ENCODE measurements at places on chromosomes 7 and 10. TPM values are rescaled to one million over a fixed set of nuclear protein-coding genes. Genes with fewer than 3 reads are reported as not detected.

DNA sequence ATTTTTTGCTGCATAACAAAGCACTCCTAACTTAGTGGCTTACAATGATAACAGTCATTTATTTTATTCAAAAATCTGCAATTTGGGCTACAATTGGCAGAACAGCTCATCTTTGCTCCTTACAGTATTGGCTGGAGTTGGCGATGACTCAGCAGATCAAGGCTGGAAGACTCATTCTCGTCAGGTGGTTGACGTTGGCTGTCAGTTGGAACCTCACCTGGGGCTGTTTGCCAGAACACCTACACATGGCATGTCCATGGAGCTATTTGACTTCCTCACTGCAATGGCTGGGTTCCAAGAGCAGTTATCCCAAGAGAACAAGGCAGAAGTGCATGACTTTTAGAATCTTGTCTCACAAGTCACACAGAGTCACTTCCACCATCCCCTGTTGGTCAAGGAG, 75.1 kb downstream of the NOD1 start:
- H3K27me3 ChIP-seq = no peaks in the 10 kb centered on the region
- no peaks in the 10 kb centered on the region for H3K36me3 ChIP-seq
- no peak overlapping the region for H3K27ac ChIP-seq
- DNase-seq = no peak
- no peaks in the 10 kb centered on the region for H3K4me1 ChIP-seq
- no peak overlapping the region for H3K4me3 ChIP-seq

GRCh38 chr10:19947656-19948055, 131.4 kb downstream of the PLXDC2 start:
- no peak overlapping the region for H3K27ac ChIP-seq
- H3K27me3 ChIP-seq = no peaks in the 10 kb centered on the region
- no peak overlapping the region for H3K4me3 ChIP-seq
- H3K36me3 ChIP-seq = no peaks in the 10 kb centered on the region
- DNase-seq = no peak

- no peaks in the 10 kb centered on the region for H3K36me3 ChIP-seq
- H3K27me3 ChIP-seq = no peaks in the 10 kb centered on the region
- no peak overlapping the region for H3K27ac ChIP-seq
- DNase-seq = peak; percentile 90
- peak overlapping the region; percentile 17 for H3K4me3 ChIP-seq
These were observed 520.2 kb downstream of the REEP3 start for GRCh38 chr10:64041185-64041988.

GRCh38 chr7:142898377-142899170, 13.0 kb upstream of the TRPV6 start:
- no peak overlapping the region for H3K4me3 ChIP-seq
- no peaks in the 10 kb centered on the region for H3K36me3 ChIP-seq
- H3K4me1 ChIP-seq = no peaks in the 10 kb centered on the region
- no peak for DNase-seq
- no peak overlapping the region for H3K27ac ChIP-seq

- peaks cover 7% of the 10 kb centered on the region for H3K4me1 ChIP-seq
- H3K36me3 ChIP-seq = no peaks in the 10 kb centered on the region
- H3K27ac ChIP-seq = no peak overlapping the region
- no peaks in the 10 kb centered on the region for H3K27me3 ChIP-seq
- no peak for DNase-seq
These were observed 44.8 kb downstream of the CALML3 start for GRCh38 chr10:5569568-5569967.

GRCh38 chr10:91313796-91314485, 93.5 kb downstream of the PCGF5 start:
- no peaks in the 10 kb centered on the region for H3K36me3 ChIP-seq
- H3K4me3 ChIP-seq = no peak overlapping the region
- H3K27ac ChIP-seq = no peak overlapping the region
- no peaks in the 10 kb centered on the region for H3K4me1 ChIP-seq

DNA sequence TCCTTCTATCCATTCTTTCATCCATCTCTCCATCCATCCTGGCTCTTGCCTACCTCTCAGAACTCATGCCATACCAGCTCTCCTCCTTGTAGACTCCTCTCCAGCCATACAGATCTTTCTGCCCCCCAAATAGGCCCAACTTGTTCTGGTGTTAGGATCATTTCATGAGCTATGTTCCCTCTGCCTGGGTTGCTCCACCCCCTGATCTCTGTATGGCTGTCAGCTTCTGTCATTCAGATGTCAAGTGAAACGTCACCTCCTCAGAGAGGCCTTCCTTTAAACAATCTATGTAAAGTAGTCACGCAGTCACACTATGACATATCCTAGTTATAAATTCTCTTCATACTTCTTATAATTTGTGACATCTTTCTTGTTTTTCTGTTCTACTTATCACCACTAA, 42.3 kb upstream of the PNLIPRP3 start:
- no peak overlapping the region for H3K27ac ChIP-seq
- H3K4me1 ChIP-seq = no peaks in the 10 kb centered on the region

- no peak for DNase-seq
- no peaks in the 10 kb centered on the region for H3K36me3 ChIP-seq
- no peaks in the 10 kb centered on the region for H3K27me3 ChIP-seq
- no peak overlapping the region for H3K4me3 ChIP-seq
- no peak overlapping the region for H3K27ac ChIP-seq
These were observed 1.3 kb upstream of the LRRC18 start for GRCh38 chr10:48940958-48941357.

DNA sequence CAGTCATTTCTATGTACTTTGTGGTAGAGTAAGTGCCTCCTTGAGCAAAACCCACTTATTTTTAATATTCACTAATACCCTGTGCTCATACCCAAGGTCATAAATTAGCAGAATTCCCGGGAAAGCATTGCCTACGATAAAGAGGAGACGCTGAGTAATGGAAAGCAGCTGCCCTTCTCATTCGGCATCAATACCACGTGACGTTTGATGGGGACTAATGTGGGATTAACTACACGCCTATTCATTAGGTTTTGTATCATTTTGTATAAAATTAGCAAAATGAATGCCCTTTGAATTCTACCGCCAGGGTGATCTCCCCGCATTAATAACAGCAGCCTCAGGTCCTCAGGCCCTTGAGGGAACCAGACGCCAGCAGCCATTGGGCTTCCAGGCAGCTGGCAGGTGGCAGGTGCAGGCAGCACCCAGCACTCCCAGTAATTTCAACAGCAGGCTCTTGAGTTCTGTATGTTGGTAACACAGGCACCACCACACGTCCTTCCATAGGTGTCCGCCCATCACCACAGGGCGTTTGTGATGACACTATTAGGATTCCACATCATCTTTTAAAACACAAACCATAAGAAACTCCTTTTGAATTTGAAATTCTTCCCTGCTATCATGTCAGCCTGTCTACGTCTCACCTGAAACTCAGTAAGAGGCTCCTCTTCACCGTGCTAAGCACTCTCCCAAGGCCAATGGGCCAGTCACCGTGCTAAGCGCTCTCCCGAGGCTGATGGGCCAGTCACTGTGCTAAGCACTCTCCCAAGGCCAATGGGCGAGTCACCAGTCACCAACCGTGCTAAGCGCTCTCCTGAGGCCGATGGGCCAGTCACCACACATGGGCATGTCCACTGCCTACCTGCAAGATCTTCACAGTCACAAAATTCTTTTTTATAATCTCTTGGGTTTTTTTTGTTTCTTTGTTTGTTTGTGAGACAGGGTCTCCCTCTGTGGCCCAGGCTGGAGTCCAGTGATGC, 509.4 kb downstream of the PTPRN2 start:
- no peaks in the 10 kb centered on the region for H3K4me1 ChIP-seq
- DNase-seq = no peak
- no peaks in the 10 kb centered on the region for H3K36me3 ChIP-seq
- no peaks in the 10 kb centered on the region for H3K27me3 ChIP-seq
- H3K27ac ChIP-seq = no peak overlapping the region

- peak; percentile 82 for DNase-seq
- H3K27ac ChIP-seq = peak within 1 kb of the TSS; percentile 53
- H3K36me3 ChIP-seq = no peaks in the 10 kb centered on the region
- H3K4me1 ChIP-seq = peaks cover under 1% of the 10 kb centered on the region
- H3K27me3 ChIP-seq = no peaks in the 10 kb centered on the region
- H3K4me3 ChIP-seq = peak within 1 kb of the TSS; percentile 84
These were observed at the start of gene DENND11 for GRCh38 chr7:141702047-141702567. Gene DENND11, minus strand, starts transcription at chr7:141702166. Its CDS starts 13 bp downstream, at chr7:141702153.

- no peaks in the 10 kb centered on the region for H3K27me3 ChIP-seq
- H3K4me3 ChIP-seq = no peak overlapping the region
- H3K4me1 ChIP-seq = no peaks in the 10 kb centered on the region
- H3K36me3 ChIP-seq = no peaks in the 10 kb centered on the region
- DNase-seq = no peak
These were observed 129.1 kb downstream of the PRKG1 start for GRCh38 chr10:51203359-51203758.

- no peak overlapping the region for H3K27ac ChIP-seq
- H3K36me3 ChIP-seq = no peaks in the 10 kb centered on the region
- no peak overlapping the region for H3K4me3 ChIP-seq
- H3K4me1 ChIP-seq = no peaks in the 10 kb centered on the region
- no peaks in the 10 kb centered on the region for H3K27me3 ChIP-seq
These were observed 220.2 kb downstream of the PHF14 start for GRCh38 chr7:11193888-11194287.

GRCh38 chr10:69508738-69509340, 57.6 kb downstream of the TSPAN15 start:
- no peak overlapping the region for H3K27ac ChIP-seq
- no peak overlapping the region for H3K4me3 ChIP-seq
- no peak for DNase-seq
- H3K4me1 ChIP-seq = peaks cover 5% of the 10 kb centered on the region
- H3K27me3 ChIP-seq = no peaks in the 10 kb centered on the region
- H3K36me3 ChIP-seq = no peaks in the 10 kb centered on the region

DNA sequence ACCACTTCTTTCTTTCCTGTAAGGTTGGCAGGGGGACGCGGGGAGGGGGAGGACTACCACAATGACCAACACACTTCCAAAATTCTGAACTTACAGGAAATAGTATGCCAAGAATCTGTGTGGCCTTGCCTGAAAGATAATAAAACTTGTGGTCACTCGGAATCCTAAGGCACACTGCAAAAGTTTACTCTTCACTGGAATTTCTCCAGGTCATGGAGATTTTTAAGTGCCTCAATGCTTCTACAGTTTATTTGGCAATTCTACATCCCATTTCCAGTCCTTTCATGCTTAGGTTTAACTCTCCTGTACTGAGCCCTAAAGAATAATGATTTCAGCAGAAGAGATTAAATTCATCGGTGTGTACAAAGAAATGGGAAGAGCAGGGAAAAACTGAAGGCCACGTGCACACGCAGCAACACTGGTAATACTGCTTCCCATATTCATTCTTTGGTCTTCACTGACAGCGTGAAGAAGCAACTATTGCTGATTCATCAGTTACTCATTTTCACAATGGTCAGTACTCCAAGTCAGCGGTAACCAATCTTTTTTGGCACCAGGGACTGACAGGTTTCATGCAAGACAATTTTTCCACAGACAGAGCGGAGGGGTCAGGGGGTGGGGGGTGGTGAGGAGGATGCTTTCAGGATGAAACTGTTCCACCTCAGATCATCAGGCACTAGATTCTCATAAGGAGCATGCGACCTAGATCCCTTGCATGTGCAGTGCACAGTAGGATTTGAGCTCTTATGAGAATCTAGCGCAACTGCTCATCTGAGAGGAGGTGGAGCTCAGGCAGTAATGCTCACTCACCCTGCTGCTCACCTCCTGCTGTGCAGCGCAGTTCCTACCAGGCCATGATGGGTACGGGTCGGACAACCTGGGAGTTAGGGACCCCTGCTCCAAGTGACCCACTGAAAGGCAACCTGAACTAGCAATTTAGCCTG, 9.8 kb downstream of the LARP4B start:
- H3K36me3 ChIP-seq = peaks cover 6% of the 10 kb centered on the region
- H3K27ac ChIP-seq = no peak overlapping the region
- H3K4me1 ChIP-seq = no peaks in the 10 kb centered on the region

GRCh38 chr7:101991860-101992259, 174.4 kb downstream of the CUX1 start:
- no peak for DNase-seq
- H3K27me3 ChIP-seq = no peaks in the 10 kb centered on the region
- no peaks in the 10 kb centered on the region for H3K4me1 ChIP-seq

DNA sequence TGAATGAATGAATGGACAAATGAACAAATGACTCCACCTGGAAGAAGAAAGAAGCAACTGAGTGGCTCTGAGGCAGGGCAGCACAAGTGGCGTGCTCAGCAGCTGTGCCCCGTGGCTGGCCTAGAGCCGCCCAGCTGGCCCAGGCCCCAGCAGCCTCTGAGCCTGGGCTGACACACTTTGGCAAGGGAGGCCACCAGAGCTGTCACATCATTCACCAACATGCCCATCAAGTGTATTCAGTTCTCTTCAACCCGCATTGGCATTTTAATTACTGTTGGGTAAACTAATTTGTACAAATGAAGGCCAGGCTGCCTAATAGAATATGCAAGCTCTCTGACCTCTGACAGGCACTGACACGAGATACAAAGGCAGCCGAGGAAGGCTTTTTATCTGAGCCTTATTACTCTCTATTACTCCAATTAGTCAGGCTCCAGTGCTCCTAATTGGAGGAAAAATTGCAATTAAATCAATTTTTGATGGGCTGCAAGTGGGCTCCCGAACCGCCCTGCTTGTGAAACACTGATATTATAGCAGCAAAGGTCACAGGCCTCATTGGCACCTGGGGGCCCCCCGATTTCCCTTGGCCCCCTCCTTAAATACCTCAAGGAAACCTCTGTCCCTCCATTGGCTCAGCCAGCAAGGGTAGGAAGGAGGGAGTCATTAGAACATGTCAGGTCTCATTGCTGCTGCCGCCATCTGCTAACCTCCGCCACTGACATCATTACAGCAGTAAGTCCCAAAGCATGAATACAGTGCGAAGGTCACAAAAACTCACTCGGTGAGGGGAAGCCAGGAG, 41.9 kb downstream of the DPCD start:
- DNase-seq = no peak
- no peaks in the 10 kb centered on the region for H3K27me3 ChIP-seq
- no peak overlapping the region for H3K4me3 ChIP-seq
- H3K36me3 ChIP-seq = no peaks in the 10 kb centered on the region
- H3K27ac ChIP-seq = no peak overlapping the region

DNA sequence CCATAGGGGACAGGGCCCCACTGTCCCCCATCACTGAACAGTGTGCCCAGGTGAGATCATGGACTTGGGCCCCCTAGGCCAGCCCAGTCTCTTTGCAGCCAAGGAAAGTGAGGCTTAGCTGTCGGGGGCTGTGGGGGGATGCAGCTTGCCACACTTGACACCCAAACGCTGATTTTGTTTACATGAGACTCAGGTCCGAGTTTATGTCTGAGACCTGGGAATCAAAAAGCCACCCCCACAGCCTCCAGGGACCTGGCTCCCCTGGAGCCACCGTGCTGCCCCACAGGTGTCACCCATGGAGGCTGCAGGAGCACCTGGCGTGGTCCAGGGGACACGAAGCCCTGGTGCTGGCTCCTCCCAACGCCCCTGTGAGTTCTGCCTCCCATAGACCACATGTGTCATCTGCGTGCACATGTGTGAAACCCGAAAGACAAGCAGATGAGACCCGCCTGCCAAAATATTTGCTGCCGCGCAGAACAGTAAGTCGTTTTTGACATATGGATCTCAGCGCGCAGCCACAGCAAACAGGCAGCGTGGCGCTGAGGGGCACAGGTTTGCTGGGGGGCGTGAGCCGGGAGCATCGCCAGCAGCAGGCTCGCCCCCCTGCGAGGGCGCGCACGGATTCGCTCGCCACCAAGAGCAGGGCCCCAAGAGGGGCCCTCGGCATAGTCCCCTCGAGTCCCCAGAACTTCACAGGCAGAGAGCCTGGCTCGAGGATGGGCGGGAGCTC, 112.3 kb downstream of the LHPP start:
- H3K27ac ChIP-seq = no peak overlapping the region
- DNase-seq = peak; percentile 22
- no peak overlapping the region for H3K4me3 ChIP-seq
- no peaks in the 10 kb centered on the region for H3K4me1 ChIP-seq
- no peaks in the 10 kb centered on the region for H3K36me3 ChIP-seq

The NAT16 gene
- not detected for total RNA-seq

The BLVRA gene
- 69.6 TPM for total RNA-seq

The TRIL gene
- 6.1 TPM for total RNA-seq

The CALHM3 gene
- not detected for total RNA-seq

The DLX5 gene
- 0.82 TPM for total RNA-seq

The MRC1 gene
- total RNA-seq = 67.8 TPM

The BLNK gene
- total RNA-seq = 38.8 TPM

Data from kidney (tissue), 22 donors.